ENCODE measurements at places on chromosomes 7 and 10. TPM values are rescaled to one million over a fixed set of nuclear protein-coding genes. Genes with fewer than 3 reads are reported as not detected.

- DNase-seq: no peak
Observed at GRCh38 chr10:91493313-91493712, 83.2 kb downstream of the HECTD2 start.

DNA sequence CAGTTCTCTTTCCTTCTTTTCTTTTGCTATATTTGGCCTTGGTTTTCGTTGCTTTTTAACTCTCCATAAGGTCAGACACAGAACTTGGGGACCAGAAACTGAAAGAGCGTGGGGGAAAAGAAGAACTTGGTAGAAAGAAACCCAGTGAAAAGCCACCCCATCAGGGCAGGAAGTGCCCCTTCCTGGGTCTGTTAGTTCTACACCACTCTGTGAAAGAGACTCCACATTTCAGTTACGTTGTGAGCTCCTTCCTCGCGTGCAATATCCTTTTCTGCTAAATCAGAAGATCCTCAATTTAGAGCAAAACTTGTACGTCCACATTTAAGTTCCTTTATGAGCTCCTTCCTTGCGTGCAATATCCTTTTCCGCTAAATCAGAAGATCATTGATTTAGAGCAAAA is 220.6 kb upstream of the FOXK1 start:
- DNase-seq: no peak

DNA sequence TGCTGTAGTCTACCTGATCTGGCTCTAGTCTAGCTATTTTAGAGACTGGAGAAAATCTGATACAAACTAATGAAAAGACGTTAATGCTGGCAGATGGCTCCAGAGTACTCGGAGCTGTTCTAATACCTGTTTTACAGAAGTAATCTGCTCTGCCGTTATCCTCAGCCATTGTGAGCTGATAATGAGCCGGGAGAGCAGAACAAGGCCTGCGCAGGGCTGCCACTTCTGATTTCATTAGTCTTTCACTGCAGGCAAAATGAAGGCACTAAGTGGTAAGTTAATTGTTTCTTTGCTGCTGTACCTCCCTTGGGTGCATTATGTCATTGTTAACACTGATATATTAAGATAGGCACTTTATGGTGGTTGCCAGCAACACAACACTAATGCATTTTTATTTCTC is 456.4 kb upstream of the PFKP start:
- peak; percentile 52 for DNase-seq

- DNase-seq: no peak
Observed at GRCh38 chr10:128943111-128943510, 523.9 kb upstream of the MGMT start.

DNA sequence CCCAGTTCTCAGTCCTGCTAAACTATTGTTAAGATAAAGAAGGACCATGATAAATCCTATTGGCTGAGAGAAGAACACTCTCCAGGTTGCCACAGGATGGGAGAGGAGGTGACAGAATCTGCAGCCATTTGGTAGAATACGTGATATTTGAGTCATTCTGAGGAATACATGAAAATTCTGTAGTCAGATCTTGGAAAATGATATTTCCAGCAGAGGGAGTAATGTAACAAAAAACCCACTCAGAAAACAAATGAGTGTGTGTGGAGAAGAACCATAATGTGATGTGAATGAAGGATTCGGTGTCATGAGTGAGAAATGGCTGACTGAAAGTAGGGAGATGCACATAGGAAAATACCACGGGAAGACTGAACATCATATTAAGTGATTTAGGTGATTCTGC is 128.5 kb upstream of the PFKP start:
- DNase-seq: no peak

- no peak for DNase-seq
Observed at GRCh38 chr7:108460964-108461363, 4.7 kb upstream of the NRCAM start.

GRCh38 chr10:132921818-132922807 is 20.3 kb downstream of the CFAP46 start:
- DNase-seq: peak; percentile 12

DNA sequence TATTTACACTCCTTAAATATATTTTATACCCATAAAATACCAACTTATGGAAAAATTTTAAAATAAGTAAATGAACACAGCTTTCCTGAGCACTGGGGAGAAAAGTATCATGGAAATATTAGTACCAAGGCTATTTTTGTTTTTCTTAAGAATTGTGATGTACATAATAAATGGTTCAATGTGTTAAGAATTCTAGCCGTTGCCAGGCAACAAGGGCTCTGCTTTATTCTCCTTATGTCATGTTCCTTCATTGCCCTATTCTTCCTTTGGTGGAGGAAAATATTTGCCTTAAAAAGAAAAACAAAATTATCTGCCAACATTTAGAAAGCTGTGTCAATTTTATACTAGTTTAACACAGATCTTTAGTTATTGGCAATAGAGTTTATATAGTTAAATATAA is 2.6 kb upstream of the ZPBP start:
- no peak for DNase-seq

- no peak for DNase-seq
Observed at GRCh38 chr7:10888861-10889260, 84.8 kb upstream of the PHF14 start.

- DNase-seq: no peak
Observed at GRCh38 chr7:14751461-14751860, 151.1 kb downstream of the DGKB start.

- no peak for DNase-seq
Observed at GRCh38 chr10:30675791-30676718, 46.5 kb upstream of the LYZL2 start.

- no peak for DNase-seq
Observed at GRCh38 chr10:71978476-71978875, 14.3 kb downstream of the CHST3 start.

GRCh38 chr10:117610321-117610720 is 67.8 kb downstream of the EMX2 start:
- DNase-seq: no peak

DNA sequence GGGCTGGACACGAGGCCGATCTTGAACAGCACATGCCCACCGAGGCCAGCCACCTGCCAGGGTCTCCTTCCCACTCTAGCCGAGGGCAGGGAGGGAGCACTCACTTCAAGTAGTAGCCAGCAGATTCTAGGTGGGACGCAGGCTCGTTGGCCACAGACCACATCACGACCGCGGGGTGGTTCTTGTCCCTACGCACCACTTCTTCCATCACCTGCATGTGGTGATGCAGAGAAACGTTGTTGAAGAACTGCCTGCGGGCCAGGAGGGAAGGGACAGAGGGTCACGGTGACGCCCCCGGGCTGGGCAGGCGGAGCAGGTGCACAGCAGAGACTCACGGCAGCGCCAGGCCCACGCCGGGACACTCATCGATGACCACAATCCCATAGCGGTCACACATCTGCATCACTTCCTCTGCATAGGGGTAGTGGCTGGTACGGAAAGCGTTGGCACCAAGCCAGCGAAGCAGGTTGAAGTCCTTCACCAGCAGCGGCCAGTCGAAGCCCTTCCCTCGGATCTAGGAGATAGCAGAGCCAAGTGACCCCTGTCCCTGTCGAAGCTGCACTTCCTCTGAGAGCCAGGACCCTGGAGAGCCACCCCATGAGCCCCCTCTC is 7.7 kb downstream of the GUSB start:
- DNase-seq: no peak

DNA sequence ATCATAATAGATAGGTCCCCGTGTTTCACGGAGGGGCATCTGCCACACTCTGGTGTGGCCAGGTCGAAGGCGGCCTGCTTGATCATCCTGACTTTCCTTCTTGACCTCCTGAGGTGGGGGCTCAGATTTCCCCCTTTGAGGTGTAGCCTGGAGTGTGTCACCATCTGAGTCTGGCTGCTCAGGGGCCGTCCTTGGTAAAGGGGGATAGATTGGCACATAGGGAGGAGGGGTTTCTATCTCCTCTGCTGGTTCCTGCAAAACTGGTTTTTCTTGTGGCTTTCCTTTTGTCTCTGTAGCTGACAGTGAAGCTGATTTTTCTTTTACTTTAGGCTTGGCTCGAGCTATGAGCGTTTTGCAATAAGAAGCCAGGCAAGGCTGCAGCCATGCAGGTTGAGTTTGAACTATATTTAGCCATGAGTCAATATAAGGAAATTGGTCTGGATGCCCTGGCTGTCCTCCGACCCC is 7.1 kb upstream of the ZNF117 start:
- DNase-seq: no peak

- no peak for DNase-seq
Observed at GRCh38 chr10:131553121-131553520, 241.6 kb upstream of the TCERG1L start.

The PPP1R3C gene
- 19.4 TPM for total RNA-seq

The NEURL1 gene
- 3.1 TPM for total RNA-seq

The ZNF503 gene
- total RNA-seq: 5.6 TPM

The SORBS1 gene
- total RNA-seq: 221 TPM

The UMAD1 gene
- total RNA-seq: 5.2 TPM

The FAM241B gene
- 50.1 TPM for total RNA-seq

The NODAL gene
- total RNA-seq: not detected

Data from glutamatergic neuron (in vitro differentiated cells).